ENCODE measurements at places on chromosomes 7 and 10. TPM values are rescaled to one million over a fixed set of nuclear protein-coding genes. Genes with fewer than 3 reads are reported as not detected.

Gene CPED1
- 122 TPM for total RNA-seq

Gene NEUROD6
- not detected for total RNA-seq

Gene ZNF775
- total RNA-seq, result 10.6 TPM

Gene SLC26A3
- not detected for total RNA-seq

Gene FAM25G
- not detected for total RNA-seq

Gene MACC1
- total RNA-seq, result 0.15 TPM

Gene RGR
- not detected for total RNA-seq

Gene MYPN
- 0.33 TPM for total RNA-seq

Gene IFIT3
- 30.6 TPM for total RNA-seq

Gene AGR2
- not detected for total RNA-seq

Gene CALD1
- 232 TPM for total RNA-seq

Gene GIGYF1
- total RNA-seq, result 20.4 TPM

Gene TRPV5
- total RNA-seq, result not detected
